Fibroblast of skin of left quadriceps (primary cell): ENCODE measurements at places on chromosomes 1 and 21.

DNA sequence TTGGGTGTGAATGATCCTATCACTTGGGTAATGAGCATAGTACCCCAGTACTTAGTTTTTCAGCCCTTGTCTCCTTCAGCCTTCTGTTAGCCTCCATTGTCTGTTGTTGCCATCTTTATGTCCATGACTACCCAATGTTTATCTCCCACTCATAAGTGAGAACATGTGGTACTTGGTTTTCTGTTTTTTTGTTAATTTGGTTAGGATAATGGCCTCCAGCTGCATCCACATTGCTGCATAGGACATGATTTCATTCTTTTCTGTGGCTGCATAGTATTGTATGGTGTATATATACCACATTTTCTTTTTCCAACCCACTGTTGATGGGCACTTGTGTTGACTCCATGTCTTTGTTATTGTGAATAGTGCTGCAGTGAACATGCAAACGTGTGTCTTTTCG lies 39.6 kb upstream of the GPR52 start:
- DNase-seq, result peak; percentile 34

DNA sequence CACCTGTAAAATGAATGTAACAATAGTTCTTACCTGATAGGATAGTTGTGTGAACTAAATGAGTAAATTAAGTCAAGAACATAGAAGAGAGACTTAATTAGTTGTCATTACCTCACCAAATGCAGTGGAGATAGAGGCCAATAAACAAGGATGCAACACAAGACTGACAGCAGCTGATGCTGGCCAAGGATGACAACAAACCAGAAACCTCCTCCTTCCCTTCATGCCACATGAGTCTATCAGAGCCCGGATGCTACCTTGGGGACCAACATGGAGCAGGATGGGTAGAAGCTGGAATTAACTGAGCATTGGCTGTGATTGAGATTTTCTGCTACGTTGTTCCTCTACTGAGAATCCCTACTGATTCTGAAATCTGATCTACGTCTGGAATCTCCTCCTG lies 30.3 kb upstream of the USP1 start:
- DNase-seq, result no peak

DNA sequence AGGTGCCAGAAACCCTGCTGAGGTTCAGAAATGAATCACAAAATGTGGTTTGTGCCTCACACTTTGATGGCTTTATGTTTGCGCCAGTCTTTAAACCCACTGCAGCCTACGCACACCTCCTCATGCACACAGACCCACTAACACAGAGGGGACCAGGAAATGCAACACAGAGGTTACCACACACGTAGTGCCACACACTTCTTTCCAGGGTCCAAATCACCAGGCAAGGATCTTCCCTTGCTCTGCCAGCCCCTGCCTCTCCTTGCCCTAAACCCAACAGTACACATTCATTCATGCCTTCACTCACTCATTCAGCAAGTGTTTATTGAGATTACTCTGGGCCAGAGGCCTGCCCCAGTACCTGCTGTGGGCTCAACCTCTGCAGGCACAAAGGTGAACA lies 17.5 kb downstream of the MAB21L3 start:
- DNase-seq, result no peak

DNA sequence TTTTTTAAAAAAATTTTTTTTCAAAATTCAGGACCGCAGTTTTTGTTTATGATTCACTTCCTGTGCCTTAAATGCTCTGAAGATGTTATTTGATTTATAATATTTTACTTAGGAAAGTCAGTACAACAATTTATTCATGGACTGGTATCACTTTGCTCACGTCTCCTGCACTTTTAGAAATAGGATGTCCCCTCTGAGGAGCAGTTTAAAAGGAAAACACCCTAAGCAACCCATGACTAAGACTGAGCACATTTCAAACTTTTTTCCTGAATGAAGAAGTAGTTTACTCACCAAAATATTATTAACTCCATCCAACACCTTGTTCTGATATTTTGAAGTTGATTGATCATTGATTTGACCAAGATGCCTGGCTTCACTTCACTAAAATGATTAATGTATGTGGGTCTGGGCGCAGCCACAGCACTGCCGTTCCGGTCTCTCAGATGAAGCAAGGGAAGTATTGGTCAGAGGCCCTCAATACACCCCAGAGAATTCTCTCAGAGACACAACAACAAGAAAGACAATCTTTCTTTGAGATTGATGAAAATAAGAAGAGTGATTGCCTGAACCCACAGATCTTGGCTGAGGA lies 223.9 kb downstream of the TGFB2 start:
- no peak for DNase-seq

DNA sequence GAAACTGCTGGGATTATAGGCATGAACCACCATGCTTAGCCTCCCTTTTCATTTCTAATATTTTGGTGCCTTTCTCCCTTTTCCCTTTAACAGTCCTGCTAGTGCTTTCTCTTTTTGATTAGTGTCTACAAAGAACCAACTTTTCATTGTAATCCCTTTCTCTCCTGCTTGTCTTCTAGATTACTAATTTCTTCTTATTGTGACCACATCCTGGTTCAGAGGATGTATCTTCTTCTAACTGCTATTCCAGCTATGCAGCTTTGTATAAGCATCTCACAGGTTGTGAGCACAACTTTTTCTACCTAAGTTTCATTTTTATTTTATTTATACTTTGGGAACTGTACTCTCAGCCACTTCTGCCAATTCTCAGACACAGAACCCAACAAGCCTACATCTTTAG lies 14.7 kb downstream of the ZNF648 start:
- DNase-seq, result no peak

GRCh38 chr1:90593312-90593711 lies 123.8 kb downstream of the BARHL2 start:
- DNase-seq, result no peak

GRCh38 chr1:114746450-114747121 lies 11.2 kb downstream of the CSDE1 start:
- DNase-seq, result no peak

DNA sequence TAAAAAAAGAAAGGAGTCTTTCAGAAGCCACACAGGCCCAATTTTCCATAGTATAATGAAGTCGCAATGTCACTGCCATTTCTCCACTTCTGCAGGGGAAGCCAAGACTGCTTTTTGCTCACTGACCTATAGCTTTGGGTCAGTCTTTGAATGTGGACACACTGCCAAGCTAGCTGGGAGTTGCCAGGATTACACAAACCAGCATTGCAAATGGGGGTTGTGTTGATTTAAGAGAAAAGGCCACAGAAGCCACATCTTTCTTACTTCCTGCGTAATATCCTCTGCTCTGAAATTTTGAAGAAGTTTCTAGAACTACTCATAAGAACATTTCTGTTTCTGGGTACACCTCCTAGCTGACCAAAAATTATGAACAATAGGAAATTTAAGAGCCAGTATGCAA lies 45.8 kb upstream of the SAMSN1 start:
- DNase-seq, result no peak

DNA sequence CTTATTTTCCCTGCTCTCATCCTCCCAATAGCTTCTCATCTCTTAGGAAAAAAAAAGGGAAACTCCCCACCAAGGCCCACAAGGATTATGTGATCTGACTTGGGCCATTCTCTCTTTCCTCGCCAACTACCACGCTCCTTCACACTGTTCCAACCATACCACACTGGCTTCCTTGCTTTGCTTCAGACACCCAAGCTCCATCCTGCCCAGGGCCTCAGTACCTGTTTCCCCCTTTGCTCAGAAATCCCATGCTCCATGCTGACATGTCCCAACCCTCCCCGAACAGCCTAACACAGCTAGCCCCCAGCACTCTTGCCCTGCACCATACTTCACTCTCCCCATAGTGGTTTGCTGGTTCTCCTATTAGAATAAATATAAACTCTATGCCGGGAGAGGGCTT lies 39.2 kb downstream of the MAB21L3 start:
- DNase-seq, result no peak

- no peak for DNase-seq
Measured at GRCh38 chr1:112346801-112347350, 49.1 kb upstream of the CTTNBP2NL start.

GRCh38 chr21:42654179-42654912 lies 925 bp downstream of the PDE9A start:
- no peak for DNase-seq

- no peak for DNase-seq
Measured at GRCh38 chr1:47764461-47765046, 232.6 kb downstream of the TRABD2B start.

DNA sequence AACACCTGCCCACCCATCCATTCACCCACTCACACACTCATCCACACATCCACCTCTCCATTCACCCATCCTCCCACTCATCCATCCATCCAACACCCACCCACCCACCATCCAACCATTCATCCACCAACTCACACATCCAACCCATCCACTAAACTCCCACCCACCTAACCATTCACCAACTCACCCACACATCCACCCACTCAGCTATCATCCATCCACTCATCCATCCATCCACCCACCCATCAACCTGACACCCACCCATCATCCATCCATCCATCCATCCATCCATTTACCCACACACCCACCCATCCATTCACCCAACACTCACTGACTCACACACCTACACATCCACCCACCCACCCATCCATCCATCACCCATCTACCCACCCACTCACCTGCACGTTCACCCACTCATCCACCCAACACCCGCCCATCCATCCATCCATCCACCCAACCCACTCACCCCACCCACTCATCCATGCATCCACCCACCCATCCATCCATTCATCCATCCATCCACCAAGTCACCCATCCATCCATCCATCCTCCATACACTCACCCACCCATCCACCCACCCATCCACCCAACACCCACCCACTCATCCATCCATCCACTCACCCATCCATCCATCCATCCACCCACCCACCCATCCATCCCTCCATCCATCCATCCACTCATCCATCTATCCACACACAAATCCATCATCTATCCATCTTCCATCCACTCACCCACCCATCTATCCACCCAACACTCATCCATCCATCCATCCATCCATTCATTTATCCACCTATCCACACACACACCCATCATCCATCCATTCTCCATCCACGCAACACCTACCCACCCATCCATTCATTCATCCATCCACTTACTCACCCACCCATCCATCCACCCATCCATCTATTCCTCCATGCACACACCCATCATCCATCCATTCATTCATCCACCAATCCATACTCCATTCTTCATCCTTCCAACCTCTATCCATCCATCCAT lies 17.4 kb upstream of the PRDM16 start:
- no peak for DNase-seq

- no peak for DNase-seq
Measured at GRCh38 chr1:44047131-44047530, 15.9 kb upstream of the SLC6A9 start.

DNA sequence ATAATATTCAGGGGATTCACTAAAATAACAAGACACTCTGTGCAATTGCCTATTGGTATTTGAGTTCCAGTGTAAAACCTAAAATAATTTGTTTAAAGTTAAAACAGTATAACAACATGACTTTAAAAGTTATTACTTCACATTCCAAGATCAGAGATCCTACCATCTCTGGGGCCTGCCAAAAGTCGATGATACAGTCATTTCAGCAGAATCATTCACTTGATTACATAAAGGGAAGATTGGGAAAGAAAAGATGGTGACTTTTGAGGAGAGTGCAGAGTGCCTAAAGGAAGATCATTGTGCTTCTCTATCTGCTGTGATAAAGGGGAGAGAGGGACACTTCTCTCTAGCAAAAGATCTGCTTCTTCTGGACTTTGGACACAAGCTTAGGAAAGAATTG lies 784.4 kb upstream of the ADGRL4 start:
- no peak for DNase-seq

DNA sequence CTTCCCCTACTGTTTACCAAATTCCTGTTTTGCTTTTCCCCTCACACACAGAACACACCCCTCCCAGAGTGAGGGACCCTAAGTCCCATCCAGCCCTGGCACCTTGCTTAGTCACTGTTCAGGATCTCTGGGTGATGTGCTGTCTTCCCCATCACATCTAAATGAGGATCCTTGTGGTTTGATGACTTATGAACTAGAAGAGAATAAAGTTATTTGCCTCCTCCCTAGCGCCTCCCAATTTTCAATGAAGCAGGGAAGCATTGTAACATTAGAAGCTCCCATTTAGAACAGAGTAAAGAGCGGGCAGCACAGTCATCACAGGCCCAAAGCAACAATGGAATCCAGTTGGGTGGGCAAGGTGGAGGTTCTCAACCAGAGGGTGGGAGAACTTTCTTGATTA lies 27.0 kb downstream of the DISC1 start:
- no peak for DNase-seq

DNA sequence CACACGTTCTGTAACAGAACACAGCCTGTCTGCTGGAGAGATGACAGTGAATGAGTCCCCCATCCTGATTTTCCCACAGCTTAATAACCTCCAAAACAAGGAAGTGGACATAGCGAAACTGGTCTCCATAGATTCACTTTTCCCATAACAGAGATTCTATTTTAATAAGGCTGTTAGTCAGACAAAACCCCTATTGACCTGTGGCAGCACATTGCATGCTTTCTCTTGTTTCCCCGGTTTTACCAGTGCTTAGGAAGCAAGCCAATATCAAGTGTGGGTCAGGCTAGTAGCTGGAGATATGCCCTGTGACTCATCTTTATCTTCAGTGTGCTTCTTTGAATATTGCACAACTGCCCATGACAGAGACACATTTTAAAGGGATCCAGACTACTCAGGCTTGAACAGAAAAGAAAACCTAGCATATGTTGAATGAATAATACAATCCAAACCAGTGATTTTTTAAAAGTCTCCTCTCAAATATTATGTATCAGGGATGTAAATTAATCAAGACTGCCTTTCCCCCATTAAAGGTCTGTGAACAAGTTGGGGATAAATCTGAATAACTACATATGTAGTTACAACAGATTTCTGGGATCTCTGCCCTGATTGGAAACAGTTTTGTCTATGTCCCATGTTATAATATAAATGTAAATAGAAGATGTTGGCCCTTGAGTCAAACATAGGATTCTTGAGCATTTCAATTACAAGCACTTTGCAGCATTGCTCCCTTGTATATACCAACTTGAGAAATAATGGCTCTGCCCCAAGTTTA lies 11.9 kb upstream of the CLDN8 start:
- peak; percentile 94 for DNase-seq

DNA sequence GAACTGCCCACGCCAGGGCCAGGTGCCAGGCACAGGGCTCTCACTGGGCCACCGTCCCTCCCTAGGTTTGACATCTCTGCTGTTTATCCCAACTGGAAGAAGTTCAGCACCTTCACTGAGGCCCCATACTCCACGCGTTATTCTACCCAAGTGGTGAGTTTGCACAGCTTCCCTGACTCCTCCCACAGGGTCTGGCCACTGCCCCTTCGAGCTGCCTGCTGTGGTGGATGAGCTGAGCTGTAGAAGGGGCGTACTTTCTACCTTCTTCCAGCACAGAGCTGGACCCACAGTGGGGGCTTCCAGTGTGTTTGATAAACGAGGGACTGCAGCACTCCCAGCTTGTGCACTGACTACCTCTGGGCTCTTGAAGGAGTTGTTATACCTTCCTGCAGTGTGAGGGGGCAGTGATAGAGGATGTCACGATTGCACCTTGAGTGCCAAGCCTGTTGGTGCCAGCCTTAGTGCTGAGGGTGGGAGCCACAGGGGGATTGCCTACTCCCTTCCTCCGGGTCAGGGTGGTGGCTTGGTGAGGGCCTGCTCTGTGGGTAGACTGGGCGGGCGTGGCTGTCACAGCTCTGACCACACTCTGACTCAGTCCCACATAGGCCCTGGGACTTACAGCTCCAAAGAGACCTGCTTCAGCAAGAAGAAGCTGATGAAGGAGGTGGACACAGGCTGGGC lies 5.9 kb upstream of the TTC22 start:
- DNase-seq, result no peak
